ENCODE measurements at places on chromosomes 1 and 21. TPM values are rescaled to one million over a fixed set of nuclear protein-coding genes. Genes with fewer than 3 reads are reported as not detected.

The HMGCS2 gene
- total RNA-seq, result not detected

The NGF gene
- not detected for total RNA-seq

The CSMD2 gene
- total RNA-seq, result 0.15 TPM

The OR2G6 gene
- total RNA-seq, result not detected

The GREM2 gene
- total RNA-seq, result not detected

DNA sequence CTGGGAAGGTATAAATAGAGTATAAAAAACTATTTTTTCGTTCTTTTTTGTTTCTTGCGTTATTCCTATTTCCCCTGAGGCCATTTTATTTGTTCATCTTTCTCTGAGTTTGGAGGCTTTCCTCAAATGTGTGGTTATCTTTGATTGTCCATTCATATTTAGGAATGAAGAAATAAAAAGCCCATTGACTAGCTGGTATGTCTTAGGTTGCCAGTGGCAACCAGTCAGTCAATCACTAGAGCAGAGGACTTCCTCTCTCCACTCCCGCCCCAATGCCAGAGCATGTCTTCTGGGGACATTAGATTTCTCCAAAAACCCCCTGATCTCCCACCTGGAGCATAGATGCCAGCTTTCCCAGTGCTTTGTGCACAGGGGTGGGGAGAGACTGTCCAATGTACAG is 20.7 kb upstream of the FOXE3 start:
- DNase-seq, result no peak

DNA sequence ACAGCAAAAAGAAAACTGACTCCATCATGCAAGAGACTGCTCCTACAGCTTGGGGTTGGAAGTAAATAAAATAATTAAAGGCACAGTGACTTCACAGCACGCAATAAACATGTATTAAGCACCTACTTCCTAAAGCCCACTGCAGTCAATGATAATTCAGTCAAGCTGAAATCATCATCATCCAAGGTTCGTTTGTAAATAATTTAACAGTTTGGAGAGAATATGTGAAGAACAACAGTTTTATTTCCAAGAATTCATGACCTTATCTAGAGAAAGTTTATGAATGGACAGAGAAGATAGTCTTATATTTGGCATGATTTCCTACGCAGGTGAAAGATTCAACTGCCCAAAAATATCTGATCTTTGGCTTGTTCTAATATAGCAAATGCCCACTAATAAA is 86.8 kb downstream of the SMYD3 start:
- DNase-seq, result no peak

DNA sequence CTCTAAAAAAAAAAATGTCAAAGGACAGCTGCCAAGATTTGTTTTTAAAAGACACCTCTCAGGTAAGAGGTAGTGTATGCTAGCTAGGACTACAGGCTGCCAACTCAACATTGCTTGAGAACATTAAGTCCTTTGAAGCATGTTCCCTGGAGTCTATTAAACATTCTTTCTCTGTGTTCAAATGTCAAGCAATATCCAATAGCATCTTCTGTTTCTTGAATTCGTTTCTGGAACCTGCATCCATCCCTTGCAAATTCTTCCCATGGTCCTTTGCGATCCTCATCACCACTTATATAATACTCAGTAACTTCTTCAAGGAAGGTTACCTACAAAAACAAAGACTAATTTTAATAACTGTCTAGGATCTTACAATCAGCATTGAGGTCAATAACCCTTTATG is 5.6 kb downstream of the PPP1R15B start:
- no peak for DNase-seq

DNA sequence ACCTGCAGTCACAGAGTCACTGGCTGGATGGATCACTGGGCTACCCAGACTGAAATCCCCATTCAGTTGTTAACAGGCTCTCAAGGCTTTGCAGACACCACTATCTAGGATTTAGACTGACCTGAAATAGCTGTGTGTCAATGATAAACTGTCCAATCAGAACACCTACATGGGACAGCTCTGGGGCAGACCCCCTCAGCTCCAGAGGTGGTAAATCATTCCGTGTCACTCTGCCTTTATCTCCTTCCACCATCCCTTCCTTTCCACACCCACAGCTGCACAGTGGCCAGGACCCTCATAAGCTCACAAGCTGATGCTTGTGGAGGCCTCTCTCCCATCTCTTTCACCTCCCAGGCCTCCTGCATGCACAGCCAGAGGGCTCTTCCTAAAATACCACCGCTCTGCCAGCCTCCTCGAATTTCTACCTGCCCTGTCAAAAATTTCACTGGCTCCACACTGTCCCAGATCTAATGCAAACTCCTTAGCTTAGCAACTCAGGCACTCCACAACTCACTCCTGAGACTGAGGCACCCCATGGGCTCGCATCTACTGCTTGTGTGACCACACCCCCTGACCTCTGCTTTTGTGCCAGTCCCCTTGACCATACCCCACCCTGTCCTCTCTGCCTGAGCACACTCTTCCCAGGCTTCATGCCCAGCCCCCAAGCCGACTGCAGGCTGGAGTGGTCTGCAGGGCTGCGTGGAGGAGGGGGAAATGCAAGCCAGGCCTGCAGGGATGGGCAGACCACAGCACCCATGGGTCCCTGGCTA is 5.8 kb downstream of the CAPZB start:
- no peak for DNase-seq
